ENCODE measurements at places on chromosomes 11 and 22. TPM values are rescaled to one million over a fixed set of nuclear protein-coding genes. Genes with fewer than 3 reads are reported as not detected.

DNA sequence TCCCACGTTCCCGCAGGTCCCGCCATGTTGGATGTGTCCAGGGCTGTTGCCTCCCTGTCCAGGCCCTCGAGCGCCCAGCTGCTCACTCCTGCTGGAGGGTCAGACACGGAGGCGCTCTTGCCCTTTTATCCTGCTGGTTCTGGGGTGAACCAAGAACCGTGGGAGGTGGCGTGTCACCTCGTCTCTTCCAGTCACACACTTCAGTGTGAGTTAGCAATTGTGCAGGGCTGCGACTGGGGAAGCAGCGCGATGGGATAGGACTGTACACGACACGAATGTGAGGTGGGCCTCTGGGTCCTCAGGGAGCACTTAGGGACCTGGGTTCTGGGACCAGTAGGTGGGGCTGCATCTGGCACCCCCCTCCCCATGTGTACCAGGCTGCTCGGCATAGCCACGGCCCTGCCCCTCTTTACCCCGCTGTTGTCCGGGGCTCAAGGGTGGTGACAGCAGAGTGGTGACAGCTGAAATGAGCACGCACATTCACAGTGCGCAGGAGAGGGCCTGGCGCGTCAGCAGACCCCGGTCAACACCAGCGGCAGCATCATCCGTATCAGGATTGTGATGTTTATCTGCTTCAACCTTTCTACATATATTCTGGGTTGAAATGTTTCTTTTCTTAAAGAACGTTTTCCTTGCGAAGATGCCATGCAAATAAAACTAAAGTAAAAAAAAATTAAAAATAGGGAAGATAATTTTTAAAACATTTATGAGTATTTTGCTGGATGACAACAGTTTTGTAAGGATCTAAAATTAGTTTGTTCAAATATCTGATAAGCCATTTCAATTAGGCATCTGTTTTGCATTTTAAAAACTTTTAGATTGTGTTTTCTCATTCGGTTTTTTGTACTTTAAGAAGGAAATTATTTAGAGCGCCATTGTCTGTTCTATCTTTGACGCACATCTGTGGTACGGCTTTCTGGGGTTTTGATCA lies 210.7 kb downstream of the TBC1D22A start:
- no peaks in the 10 kb centered on the region for H3K36me3 ChIP-seq
- no peak overlapping the region for H3K27ac ChIP-seq
- peaks cover 11% of the 10 kb centered on the region for H3K4me1 ChIP-seq
- DNase-seq: no peak
- H3K4me3 ChIP-seq: no peak overlapping the region

DNA sequence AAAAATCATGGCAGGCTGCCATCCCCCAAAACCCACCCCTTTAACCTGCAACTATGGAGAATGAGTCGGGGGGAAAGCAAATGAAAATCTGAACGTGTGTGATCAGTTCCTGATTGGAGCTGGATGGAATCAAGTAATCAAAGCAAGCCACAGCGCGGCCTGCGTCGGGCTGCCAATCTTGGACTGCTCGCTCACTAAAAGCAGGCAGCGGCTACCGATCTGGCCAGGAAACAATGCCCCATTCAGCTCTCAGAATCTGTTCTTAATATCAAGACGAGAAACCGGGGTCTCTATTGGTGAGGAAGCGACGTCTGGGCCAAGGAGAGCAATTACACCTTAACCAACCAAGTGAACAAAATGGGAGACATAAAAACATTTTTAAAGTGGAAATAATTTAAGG lies 472.2 kb downstream of the SOX6 start:
- no peaks in the 10 kb centered on the region for H3K36me3 ChIP-seq
- H3K27ac ChIP-seq: no peak overlapping the region
- H3K27me3 ChIP-seq: no peaks in the 10 kb centered on the region
- peaks cover 20% of the 10 kb centered on the region for H3K4me1 ChIP-seq

GRCh38 chr22:49720279-49720959 lies 107.3 kb downstream of the BRD1 start:
- H3K27me3 ChIP-seq: peaks cover 67% of the 10 kb centered on the region
- H3K36me3 ChIP-seq: no peaks in the 10 kb centered on the region
- H3K4me1 ChIP-seq: no peaks in the 10 kb centered on the region
- no peak overlapping the region for H3K27ac ChIP-seq
- no peak for DNase-seq

DNA sequence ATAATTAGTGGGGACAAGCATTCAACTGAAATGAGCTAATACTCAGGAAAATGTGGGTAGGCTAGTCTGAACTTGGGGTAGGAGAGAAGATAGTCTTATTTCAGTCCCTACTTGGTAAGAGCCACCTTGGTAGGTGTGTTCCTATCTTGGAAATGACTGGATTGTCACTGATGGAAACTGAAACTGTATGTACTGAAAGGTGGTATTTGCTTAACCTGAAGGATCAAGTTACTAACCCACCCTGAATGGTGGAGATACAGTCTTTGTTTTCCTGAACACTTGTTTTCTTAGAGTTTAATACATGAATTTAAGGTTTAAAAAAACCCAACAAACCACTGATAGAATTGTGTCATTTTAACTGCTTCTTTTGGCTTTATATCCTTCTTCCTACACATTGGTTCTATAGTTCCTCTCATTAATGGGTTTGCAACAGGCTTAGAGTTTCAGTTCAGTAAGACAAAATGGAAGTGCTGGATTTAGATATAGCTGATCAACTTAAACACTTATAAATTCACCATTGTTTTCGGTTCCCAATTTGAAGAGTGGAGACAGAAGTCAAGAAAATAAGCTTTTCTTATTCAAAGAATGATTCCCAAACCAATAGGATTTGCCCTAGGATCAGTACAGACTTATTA lies 4.2 kb downstream of the FAR1 start:
- no peaks in the 10 kb centered on the region for H3K36me3 ChIP-seq
- no peaks in the 10 kb centered on the region for H3K27me3 ChIP-seq
- peak overlapping the region; percentile 13 for H3K27ac ChIP-seq
- peaks cover 31% of the 10 kb centered on the region for H3K4me1 ChIP-seq

AMPD3 gene
- total RNA-seq: 2.9 TPM

KLHL35 gene
- 1.5 TPM for total RNA-seq

CBL gene
- total RNA-seq: 20.7 TPM

EHD1 gene
- 39.7 TPM for total RNA-seq

OSBPL5 gene
- total RNA-seq: 20.1 TPM

NFAM1 gene
- 0.19 TPM for total RNA-seq

All from neural progenitor cell (in vitro differentiated cells).